CD4-positive, alpha-beta T cell (primary cell): ENCODE measurements at places on chromosomes 2 and 18.

DNA sequence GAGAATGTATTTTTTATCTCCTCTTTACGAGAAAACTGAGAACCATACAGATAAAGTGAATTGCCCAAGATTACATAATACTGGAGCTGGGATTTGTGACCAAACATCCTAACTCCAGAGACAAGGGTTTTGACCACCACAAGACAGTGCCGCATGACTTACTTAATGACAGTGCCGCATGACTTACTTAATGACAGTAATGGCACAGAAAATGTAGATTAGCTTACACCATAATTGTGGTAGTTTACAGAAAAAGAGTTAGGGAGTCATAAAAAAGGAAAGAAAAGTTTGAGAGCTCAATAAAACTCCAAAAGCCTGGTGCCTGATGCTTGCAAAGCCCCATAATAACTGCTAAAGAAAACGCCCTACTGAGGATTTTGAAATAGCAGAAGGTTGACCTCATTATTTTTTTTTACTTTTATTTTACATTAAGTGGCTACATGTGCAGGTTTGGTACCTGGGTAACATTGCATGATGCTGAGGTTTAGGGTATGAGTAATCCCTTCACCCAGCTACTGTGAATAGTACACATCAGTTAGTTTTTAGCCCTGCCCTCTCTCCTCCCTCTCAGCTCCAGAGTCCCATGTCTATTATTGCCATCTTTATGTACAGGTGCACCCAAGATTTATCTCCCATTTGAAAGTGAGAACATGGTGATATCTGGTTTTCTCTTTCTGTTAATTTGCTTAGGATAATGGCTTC lies 310.0 kb upstream of the UBE2E3 start:
- H3K27ac ChIP-seq = no peak overlapping the region
- no peaks in the 10 kb centered on the region for H3K36me3 ChIP-seq
- H3K27me3 ChIP-seq = no peaks in the 10 kb centered on the region
- no peak for DNase-seq

GRCh38 chr2:197904446-197904845 lies 100.1 kb downstream of the PLCL1 start:
- no peak overlapping the region for H3K4me3 ChIP-seq
- no peaks in the 10 kb centered on the region for H3K27me3 ChIP-seq
- peaks cover 8% of the 10 kb centered on the region for H3K4me1 ChIP-seq

GRCh38 chr2:223474893-223475292 lies 127.3 kb downstream of the SCG2 start:
- H3K4me1 ChIP-seq = no peaks in the 10 kb centered on the region
- H3K36me3 ChIP-seq = no peaks in the 10 kb centered on the region
- no peak overlapping the region for H3K27ac ChIP-seq

DNA sequence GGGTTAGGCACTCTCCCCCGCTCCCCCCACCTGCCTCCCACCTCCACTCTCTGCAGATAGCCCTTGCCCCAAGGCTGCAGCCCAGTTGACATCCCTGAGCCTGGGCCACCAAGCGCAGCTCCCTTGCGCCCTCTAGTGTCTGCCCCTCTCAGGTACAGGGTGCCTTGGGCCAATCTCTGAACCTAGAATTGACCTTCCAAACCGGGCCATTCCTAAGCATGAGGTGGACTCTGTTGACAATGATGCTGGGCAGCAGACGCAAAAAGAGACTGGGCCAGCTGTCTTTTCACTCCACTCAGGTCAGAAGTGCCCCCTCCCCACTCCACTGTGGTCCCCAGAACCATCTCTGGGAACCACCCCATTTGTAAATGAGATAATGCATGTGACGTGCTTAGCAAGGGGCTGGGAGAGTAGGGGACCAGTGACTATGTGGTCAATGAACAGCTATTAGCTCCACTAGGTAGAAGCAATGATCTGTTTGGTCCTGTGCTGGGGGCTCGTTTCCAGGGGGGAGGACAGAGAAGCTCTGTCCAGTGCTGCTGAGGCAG lies 43.3 kb upstream of the PLB1 start:
- H3K36me3 ChIP-seq = no peaks in the 10 kb centered on the region
- peak; percentile 86 for DNase-seq
- H3K4me3 ChIP-seq = no peak overlapping the region
- no peaks in the 10 kb centered on the region for H3K27me3 ChIP-seq
- H3K4me1 ChIP-seq = peaks cover 11% of the 10 kb centered on the region
- no peak overlapping the region for H3K27ac ChIP-seq

GRCh38 chr2:202870431-202871299 lies 901 bp downstream of the ICA1L start:
- H3K27ac ChIP-seq = no peak overlapping the region
- DNase-seq = peak; percentile 63
- H3K36me3 ChIP-seq = no peaks in the 10 kb centered on the region
- peak overlapping the region; percentile 84 for H3K4me3 ChIP-seq
- H3K4me1 ChIP-seq = peaks cover 6% of the 10 kb centered on the region
- no peaks in the 10 kb centered on the region for H3K27me3 ChIP-seq

- H3K4me1 ChIP-seq = peaks cover 4% of the 10 kb centered on the region
- H3K4me3 ChIP-seq = no peak overlapping the region
- H3K27ac ChIP-seq = no peak overlapping the region
- peaks cover 42% of the 10 kb centered on the region for H3K27me3 ChIP-seq
Measured at GRCh38 chr2:173397539-173397938, 42.9 kb downstream of the CDCA7 start.

- no peak for DNase-seq
- H3K36me3 ChIP-seq = no peaks in the 10 kb centered on the region
- no peak overlapping the region for H3K27ac ChIP-seq
- peaks cover 13% of the 10 kb centered on the region for H3K4me1 ChIP-seq
- no peak overlapping the region for H3K4me3 ChIP-seq
Measured at GRCh38 chr2:60837123-60837522, 44.3 kb upstream of the REL start.

DNA sequence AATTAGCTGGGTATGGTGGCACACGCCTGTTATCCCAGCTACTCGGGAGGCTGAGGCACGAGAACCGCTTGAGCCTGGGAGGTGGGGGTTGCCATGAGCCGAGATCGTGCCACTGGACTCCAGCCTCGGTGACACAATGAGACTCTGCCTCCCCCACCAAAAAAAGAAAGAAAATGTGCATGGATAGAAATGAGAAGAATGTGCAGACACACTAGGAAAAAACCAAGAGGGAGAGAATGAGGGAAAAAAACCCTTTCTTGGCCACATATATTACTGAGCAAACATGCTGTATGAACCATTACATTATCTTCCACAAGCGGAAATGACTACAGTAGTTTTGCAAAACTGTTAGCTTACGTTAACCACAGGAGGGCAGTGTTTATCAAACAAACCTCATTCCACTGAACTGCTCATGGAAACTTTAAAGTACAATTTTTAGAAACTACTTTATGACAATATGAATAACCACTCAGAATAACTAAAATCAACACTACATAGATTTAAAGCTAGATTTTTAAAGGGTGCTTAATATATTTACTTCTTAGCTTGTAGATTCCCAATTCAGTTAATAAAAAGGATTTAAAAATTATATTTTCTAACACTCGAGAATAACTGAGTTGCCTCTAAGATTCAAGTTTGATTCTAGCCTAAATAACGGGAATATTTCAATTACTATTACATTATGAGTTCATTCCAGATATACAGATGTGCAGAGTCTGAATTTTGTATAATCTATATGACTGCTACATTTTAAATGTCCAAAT lies 26.4 kb downstream of the ASXL2 start:
- H3K27ac ChIP-seq = no peak overlapping the region
- H3K27me3 ChIP-seq = no peaks in the 10 kb centered on the region
- peak overlapping the region; percentile 19 for H3K4me3 ChIP-seq
- H3K36me3 ChIP-seq = peaks cover 6% of the 10 kb centered on the region

DNA sequence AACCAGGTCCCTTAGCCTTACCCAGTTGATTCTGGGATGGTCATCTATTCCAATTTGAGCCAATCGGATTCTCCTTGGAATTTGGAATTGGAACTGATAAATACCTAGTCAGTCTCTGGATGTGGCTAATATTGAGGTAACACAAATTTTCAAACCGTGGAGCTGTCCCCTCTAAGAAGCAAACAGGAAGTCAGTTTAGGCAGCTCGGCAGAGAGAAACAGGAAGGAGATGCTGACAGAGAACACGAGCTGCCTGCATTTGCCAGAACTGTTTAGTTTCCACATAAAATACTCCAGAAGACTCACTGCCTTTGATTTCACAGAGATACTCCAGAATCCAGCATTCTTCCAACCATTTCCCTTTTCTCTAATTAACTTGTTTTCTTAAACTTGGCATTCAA lies 1024.9 kb downstream of the BCL11A start:
- no peak for DNase-seq
- no peaks in the 10 kb centered on the region for H3K27me3 ChIP-seq
- H3K36me3 ChIP-seq = no peaks in the 10 kb centered on the region
- H3K27ac ChIP-seq = no peak overlapping the region
- no peaks in the 10 kb centered on the region for H3K4me1 ChIP-seq
- H3K4me3 ChIP-seq = no peak overlapping the region

GRCh38 chr18:49548229-49548636 lies 13.6 kb upstream of the LIPG start:
- no peak overlapping the region for H3K4me3 ChIP-seq
- H3K27me3 ChIP-seq = peaks cover 12% of the 10 kb centered on the region
- H3K27ac ChIP-seq = no peak overlapping the region
- DNase-seq = no peak
- no peaks in the 10 kb centered on the region for H3K4me1 ChIP-seq

- H3K27me3 ChIP-seq = no peaks in the 10 kb centered on the region
- no peaks in the 10 kb centered on the region for H3K36me3 ChIP-seq
- H3K4me1 ChIP-seq = no peaks in the 10 kb centered on the region
Measured at GRCh38 chr2:191287820-191288219, 42.6 kb downstream of the MYO1B start.
